OCI-M1 (cell line): ENCODE measurements at places on chromosomes 3 and 15.
A peak's percentile ranks its signal among the peaks of the same experiment; 100 is the strongest.

- no peak for DNase-seq
These were observed 78.4 kb downstream of the PCSK6 start for GRCh38 chr15:101411085-101411484.

- DNase-seq = peak; percentile 8
These were observed 45.5 kb downstream of the TEX9 start for GRCh38 chr15:56410721-56411120.

DNA sequence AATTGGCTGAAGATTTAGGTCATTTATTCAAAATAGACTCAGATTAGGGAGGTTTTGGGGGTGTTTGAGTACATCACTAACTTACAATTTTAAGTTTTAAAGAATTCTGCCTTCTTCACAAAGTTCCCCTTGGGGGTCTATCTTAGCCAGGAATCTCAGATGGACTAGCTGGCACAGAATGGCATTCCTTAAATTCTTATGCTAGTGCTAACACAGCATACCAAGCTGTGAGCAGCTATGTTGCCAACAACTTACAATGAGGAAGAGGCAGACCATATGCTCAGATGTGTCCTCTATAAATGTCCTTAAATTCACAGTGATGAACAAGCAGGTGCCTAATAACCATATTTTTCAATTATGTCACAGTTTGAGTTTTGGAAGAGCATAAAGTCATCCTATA, 60.9 kb upstream of the NPHP3 start:
- no peak for DNase-seq

GRCh38 chr3:184656829-184657681, 54.8 kb downstream of the MAGEF1 start:
- DNase-seq = no peak

DNA sequence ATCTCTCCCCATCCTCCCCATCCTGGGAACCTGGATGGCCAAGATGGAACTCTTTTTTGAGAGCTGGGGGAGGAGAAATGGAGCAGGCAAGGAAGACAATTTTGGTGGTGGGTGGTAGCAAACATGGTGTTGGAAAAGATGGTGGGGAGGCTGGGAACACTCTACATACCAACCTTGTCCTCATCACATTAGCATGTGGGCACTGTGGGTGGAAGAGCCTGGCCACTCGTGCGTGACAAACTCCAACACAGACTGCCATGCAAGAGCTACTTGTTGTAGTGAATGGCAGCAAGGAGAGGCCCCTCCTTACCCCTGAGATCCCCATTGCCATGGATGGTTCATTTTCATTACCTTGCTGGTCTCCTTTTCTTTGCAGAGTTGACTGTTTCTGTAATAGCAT, 262.6 kb downstream of the RPLP1 start:
- no peak for DNase-seq

DNA sequence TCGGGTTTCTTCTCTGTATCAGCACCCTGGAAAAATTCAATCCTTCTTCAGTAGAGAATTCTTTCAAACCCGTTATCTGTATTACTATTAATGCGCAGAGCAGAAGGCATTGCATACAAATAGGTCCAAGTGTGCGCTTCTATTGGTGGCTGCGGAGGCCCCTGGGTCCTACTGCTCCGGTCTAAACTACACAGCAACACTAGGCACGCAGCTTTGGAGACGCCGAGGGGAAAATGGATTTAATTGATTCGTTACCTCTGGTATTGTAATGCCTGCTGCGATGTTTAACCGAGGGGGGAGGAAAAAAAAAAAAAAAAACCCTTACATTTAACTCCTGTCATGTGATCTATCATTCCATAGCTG, at the start of gene ROBO1:
Gene ROBO1 (minus strand): TSS at position 94 of the 363 bp plus-strand sequence.
- DNase-seq = no peak

DNA sequence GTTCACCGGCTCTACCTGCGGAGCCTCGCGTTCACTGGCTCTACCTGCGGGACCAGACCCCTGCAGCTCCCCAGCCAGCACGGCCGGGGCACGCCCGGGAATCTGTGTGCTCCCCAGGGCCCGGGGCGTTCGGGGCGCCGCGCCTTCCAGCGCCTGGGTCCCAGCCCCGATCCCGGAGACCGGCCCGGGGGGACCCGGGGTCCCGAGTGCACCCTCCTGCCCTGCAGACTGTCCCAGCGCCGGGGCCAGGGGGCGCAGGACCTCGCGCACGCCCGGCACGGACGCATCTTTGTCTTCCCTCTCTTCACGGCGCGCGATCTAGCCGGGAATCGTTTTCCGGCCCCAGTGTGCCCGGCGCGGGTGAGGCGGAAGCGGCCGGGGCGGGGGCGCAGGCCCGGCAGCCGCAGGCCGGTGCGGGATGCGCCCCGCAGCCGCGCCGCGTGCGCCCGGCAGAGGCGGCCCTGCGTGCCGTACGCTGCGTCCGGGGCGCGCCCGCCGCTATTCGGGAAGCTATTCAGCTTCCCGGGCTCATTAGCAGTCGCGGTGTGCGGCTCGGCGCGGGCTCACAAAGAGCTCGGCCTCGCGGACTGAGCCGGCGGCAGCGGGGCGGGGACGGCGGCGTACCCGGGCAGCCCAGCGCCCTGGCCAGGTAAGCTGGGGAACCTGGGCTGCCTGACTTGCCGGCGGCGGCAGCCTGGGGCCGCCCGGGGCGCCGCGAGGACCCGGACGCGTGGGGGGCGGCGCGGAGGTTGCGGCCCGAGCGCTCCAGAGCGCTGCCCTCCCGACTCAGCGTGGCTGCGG, at the start of gene APBA2:
Gene APBA2 (plus strand): TSS at position 345 of the 801 bp plus-strand sequence. CDS start 167,911 bp downstream, outside the sequence.
- DNase-seq = peak; percentile 61

DNA sequence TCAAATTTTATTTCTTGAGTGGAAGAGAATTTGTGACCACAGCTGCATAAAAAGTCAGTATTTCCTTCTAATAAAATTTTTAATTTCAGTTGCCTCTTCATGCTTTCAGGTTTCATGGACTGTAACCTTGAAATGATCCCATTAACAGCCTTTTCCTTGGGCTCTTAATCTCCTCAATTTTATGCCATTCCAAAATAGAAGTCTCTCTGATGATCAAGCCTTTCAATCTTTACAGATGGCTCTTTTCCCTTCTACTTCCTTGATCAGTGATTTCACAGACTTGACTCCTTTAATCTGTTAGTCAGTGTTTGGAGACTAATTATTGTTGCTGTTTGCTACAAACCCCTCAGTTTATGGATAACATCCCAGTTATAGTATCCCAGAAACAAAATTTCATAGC, 11.9 kb downstream of the TSC22D2 start:
- DNase-seq = no peak

DNA sequence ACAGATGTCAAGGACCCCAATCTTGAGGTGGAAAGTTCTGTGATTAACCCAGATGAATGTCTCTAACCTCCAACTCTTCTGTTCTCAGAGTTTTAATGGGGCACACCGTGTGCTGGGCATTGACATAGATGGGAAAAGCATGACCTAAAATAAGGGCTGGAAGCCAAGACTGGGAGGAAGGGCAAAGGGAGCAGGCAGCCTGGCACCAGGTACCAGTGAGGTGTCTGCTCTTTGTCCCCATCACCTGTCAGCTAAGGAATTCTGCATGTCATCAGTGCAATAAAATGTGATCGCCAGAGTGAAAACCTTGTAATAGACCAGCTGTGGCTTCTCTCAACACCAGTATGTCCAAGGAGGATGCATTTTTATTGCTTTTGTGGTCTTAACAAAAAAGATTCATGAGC, 143.5 kb upstream of the TPM1 start:
- DNase-seq = no peak

GRCh38 chr3:82222401-82222800, 461.0 kb upstream of the GBE1 start:
- no peak for DNase-seq
